Endodermal cell (in vitro differentiated cells): ENCODE measurements at places on chromosomes 6 and 20.

DNA sequence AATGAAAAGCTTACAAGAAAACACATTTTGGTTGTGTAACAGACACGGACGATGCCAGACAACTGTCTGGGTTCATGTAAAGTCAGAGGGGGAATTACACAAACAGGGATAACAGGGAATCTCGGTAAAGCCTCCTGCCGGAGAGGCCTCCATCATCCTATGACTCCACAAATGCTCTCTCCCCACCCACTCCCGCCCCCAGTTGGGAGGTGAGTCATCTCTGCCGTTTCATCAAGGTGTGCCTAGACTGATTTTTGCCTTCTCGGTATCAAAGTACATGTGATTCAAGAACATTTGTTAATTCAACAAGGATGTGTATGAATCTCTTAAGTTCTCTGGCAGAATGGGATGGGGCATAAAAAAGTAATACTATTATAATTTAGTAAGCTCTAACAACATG lies 304.9 kb upstream of the PRDM1 start:
- DNase-seq: no peak

GRCh38 chr6:26388014-26388413 lies 5.1 kb downstream of the BTN2A2 start:
- DNase-seq: peak; percentile 67

DNA sequence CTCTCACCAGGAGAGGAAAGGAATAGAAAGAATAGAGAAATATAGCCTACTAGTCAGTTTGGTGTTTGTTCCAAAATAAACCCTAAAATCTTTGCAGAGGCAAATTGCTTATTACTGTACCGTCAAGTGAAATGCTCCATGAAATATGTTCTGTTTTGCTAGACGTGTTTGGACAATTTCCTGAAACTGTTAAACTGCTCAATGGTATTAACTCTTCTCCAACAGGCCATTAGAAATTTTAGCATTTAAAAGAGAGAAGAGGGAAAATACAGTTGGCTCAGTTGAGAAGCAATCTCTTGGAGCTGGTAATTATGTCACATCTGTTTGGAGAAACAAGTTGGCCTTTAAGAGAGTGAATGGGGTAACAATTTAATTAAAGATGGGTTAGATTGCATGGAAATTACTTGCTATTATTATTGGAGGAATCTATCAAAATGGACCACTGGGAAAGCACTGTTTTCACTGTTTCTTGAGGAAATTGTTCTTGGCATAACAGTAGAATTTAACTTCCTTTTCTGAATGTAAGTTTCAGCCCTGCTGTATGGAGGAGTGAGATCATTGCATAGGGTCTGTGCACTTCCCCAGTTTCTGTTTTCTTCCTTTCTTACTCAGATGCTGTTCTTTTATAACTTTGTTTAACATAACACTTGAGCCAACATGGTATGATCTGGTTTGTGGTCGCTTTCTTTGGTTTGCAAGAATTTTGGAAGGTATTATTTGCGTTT lies 373.6 kb downstream of the PLCB1 start:
- no peak for DNase-seq

GRCh38 chr6:75283907-75284631 lies 523 bp downstream of the TMEM30A start:
- peak; percentile 80 for DNase-seq

- DNase-seq: no peak
These were observed 25.1 kb upstream of the FAM8A1 start for GRCh38 chr6:17574866-17575560.

DNA sequence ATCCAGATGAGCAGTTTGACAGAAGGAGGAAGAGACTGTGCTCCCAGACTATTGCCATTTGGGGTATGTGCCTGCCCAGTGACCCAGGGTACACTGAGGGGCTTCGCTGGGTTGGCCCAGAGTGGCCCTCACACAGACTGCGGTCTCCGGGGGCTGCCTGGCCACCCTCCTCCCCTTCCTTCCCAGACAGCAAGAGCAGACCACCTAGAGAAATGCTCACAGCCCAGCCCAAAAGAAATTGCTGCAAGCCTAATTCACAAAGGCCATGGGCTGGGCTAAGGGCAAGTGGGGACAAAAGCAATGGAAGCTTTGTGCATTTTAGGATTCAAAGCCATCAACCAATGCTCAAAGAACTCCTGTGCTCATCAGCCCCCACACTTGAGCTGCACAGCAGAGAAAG lies 277.6 kb downstream of the CDC5L start:
- peak; percentile 52 for DNase-seq

DNA sequence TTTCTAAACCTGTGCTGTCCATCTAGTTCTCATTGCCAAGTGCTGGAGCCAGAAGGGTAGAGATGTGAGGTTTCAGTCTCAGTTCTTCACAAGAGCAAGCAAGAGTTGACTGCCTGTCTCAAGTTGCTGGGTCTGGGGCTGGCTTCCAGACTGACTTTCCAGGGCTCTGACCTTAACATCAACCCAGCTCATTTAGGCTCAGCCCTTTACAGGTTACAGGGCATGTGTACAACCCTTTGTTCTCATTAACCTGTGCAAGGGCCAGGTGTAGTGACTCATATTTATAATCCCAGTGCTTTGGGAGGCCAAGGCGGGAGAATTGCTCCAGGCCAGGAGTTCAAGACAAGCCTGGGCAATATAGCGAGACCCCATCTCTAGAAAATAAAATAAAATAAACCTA lies 30.6 kb downstream of the FITM2 start:
- DNase-seq: no peak

GRCh38 chr20:38304845-38305447 lies 990 bp downstream of the BPI start:
- peak; percentile 89 for DNase-seq

DNA sequence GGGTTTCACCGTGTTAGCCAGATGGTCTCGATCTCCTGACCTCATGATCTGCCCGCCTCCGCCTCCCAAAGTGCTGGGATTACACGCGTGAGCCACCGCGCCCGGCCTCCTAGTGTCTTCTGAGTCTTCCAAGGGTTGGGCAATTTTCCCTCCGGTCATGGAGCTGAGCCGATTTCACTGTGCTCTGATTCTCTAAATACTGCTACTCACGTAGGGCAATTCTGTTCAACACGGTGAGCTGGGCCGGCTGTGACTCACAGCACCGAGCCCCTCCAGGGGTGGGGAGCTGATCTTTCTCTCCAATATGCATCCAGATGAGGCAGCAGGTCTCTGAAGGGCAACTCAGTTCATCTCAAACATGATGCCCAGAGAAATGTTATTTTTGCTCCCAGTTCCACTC lies 71.6 kb upstream of the CD93 start:
- peak; percentile 33 for DNase-seq

GRCh38 chr6:6236730-6237469 lies 83.6 kb downstream of the F13A1 start:
- no peak for DNase-seq

GRCh38 chr6:158184608-158185007 lies 16.5 kb downstream of the GTF2H5 start:
- no peak for DNase-seq

- no peak for DNase-seq
These were observed 15.0 kb downstream of the CALHM6 start for GRCh38 chr6:116476002-116476678.

DNA sequence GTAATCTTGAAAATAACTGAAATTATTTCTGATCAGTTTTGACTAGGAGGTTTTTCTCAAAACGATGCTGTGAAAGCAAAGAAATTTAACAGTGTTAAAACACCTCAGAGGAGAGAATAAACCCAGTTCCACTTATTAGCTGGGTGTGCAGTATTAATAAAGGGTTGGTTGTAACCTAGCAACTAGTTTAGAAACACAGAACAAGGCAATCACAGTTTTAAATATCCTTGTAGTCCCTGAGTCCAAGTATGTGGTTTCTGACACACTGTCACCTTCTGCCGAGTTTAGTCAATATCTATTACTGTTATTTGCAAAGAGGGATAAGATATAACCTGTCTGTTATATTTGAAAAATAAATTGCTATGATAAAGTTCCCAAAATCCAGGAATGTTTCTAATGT lies 70.2 kb upstream of the INSM1 start:
- DNase-seq: no peak

DNA sequence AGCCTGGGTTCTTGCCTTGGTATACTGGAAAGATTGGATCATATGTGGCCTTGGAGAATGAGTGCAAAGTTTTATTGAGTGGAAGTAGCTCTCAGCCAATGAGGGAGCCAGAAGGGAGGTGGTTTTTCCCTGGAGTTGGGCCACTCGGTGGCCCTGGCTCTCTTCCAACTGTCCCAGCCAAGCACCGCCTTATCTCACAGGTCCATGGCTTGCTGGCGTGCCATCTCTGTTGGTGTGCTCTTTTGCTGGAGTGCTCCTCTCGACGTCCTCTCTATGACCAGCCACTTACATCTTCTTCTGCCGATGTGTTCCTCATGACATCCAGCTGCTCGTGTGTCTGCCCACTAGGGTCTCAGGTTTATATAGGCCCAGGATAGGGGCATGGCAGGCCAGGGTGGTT lies 505.9 kb upstream of the SYNCRIP start:
- no peak for DNase-seq

- DNase-seq: no peak
These were observed 78.6 kb upstream of the PLN start for GRCh38 chr6:118469468-118469867.

DNA sequence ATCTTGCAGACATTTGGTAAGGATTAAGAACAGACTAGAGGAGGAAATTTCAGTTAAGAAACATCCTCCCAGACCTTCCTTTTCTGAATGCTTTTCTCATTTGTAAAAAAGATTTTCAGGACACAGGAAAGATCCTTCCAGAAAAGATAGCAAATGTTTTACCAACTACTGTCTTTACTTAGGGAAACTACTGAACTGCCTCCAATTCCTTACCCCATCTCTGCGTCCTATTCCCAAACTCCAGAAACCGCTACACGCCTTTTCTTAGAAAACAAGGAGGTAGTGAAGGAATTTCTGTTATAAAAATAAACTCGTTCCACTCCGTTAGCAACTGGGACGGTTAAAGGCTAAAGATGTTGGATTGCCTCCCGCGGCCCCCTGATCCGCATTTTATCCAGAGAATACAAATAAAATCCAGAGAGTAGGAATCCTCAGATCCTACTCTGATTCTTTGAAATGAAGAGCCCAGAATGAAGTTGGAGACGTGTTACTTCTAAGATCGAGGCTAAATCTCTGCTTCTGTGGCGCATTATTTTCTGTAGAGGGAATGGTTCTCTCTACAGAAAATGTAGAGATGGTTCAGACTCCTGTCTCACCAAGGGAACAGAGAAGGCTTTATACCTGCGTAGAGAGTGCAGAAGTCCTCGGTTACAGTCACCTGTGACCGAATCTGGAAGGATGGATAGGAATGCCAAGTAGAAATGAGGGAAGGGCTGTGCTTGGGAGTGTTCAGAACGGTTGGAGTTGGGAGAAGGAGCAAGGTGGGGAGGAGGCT lies 133.0 kb downstream of the GPX5 start:
- peak; percentile 67 for DNase-seq

DNA sequence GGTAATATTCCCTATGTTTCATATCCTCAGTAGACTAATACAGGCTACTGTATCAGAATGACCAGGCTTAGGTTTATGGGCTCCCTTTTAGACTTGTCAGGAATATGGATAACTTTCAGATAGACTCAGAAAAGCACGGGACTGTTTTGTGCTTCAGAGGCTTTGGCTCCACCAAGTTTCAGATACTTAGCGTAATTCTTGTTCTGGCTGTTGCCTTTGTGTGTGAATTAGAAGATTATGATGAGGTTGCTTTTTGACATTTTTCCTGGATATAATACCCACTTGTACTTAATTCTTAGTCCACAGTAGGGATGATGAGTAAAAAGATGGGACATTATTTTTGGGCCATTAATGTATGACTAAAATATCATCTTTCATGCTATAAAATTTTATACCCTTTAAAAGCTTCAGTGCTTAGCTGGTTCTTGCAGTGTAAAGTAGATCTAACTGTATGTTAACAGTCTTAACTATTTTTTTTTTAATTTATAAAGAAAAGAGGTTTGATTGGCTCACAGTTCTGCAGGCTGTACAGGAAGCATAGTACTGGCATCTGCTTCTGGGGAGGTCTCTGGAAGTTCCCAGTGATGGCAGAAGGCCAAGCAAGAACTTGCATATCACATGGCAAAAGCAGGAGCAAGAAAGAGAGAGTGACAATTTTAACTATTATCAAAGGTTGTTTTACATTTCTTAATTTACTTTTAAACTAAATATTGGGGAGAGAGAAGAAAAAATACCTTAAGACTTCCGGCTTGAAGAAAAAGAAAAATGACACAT lies 120.7 kb downstream of the ZFAND3 start:
- no peak for DNase-seq

- no peak for DNase-seq
These were observed 144.6 kb upstream of the RNF24 start for GRCh38 chr20:4159765-4160490.

DNA sequence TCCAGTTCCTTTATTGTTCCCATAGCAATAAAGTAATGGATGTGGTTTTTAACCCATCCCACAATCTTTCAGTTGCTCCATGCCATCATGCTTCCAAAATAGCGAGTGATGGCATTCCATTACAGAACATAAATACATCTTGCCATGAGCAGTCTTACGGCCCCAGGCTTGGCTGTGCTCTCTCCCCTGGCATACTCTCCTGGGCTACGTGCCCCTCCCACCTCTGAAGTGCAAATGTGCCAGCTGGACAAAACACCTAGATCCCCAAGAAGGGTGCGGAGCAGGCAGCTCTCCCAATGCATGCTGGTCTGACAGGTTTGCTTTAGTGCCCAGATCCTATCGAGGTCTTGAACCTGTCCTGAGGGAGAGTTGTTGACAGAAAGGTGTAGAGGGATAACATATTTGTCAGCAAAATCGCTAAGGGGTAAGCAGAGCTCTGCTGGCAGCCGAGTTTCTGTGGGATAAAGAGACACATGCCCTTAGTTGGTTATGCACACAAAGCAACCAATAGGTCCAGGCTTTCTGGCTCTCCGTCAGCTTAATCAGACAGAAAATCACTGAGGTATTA lies 43.9 kb upstream of the PAX1 start:
- DNase-seq: no peak

DNA sequence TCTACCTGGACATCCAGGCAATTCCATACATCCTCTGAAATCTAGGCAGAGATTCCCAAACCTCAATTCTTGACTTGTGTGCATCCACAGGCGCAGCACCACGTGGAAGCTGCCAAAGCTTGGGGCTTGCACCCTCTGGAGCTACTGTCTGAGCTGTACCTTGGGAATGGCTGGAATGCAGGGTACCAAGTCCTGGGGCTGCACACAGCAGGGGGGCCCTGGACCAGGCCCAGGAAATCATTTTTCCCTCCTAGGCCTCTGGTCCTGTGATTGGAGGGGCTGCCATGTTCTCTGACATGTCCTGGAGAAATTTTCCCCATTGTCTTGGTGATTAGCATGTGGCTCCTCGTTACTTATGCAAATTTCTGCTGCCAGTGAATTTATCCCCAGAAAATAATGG lies 391.9 kb upstream of the CHD6 start:
- no peak for DNase-seq

- DNase-seq: no peak
These were observed 333.3 kb upstream of the SYNCRIP start for GRCh38 chr6:85975957-85976356.

GRCh38 chr6:161232010-161232409 lies 41.9 kb downstream of the AGPAT4 start:
- no peak for DNase-seq
